ENCODE measurements at places on chromosomes 4 and X.
A peak's percentile ranks its signal among the peaks of the same experiment; 100 is the strongest.

GRCh38 chrX:155048977-155049619 lies 21.8 kb downstream of the CMC4 start:
- peak; percentile 77 for DNase-seq

GRCh38 chr4:155759372-155760252 lies 791 bp downstream of the GUCY1B1 start:
- peak; percentile 83 for DNase-seq

- DNase-seq: no peak
These were observed 54.8 kb downstream of the DHX15 start for GRCh38 chr4:24529555-24529954.

DNA sequence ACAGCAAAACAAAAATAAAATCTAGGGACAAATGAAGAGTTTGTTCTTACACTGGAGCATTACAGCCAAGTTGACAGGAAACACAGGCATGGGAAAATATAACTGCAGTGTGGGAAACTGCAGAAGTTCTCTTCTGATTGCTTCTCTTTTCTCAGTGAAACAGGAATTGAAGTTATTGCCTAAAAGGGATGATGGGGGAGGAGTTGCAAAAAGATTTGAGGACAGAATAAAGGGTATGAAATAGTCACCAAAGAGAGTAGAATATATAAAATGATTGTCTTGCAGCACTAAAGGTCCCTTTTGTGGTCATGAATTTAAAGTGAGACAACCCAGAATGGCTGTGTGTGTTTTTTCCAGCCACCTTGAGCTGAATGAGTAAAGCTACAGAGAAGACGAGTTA lies 103.7 kb downstream of the JADE1 start:
- no peak for DNase-seq

- no peak for DNase-seq
These were observed 108.8 kb upstream of the BMP2K start for GRCh38 chr4:78667325-78667724.

GRCh38 chrX:6386837-6387236 lies 148.1 kb downstream of the VCX3A start:
- no peak for DNase-seq

All from spleen (tissue), 13 donors.